GM12878 (cell line): ENCODE measurements at places on chromosomes 7 and 10.

DNA sequence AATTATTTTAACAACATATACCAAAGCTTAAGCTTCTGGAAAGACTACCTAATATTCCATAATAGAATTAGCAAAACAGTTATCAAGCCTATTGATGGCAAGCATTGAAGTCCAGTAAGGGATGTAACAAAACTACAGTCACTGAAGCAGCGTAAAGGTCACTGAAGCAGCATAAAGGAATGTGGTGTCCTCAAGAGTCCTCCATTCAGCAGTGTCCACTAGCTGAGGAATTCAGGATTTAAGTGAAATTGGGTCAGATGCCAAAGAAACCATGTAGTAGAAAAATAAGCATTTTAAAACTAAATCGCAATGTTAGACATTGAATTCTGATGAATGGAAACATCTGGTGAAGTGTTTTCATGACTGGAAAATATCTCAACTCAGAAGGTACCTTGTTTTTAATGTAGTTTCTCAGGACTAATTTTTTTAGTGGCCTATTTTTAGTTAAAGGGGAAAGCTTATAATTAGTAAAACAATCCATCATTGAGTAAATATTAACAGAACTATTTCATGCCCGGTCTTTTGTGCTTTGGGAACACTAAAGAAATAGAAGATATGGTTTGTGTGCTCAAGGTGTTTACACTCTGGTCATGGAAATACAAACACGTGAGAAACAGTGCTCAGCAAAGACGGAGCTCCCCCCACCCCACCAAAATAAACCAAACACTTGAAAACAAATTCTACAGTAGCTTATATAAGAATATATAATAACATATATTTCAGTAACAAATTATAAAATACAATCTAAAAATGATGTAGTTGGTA is 121.4 kb downstream of the CDK14 start:
- no peaks in the 10 kb centered on the region for H3K27me3 ChIP-seq
- DNase-seq = no peak
- no peak overlapping the region for H3K4me3 ChIP-seq
- H3K36me3 ChIP-seq = no peaks in the 10 kb centered on the region
- no peaks in the 10 kb centered on the region for H3K4me1 ChIP-seq

DNA sequence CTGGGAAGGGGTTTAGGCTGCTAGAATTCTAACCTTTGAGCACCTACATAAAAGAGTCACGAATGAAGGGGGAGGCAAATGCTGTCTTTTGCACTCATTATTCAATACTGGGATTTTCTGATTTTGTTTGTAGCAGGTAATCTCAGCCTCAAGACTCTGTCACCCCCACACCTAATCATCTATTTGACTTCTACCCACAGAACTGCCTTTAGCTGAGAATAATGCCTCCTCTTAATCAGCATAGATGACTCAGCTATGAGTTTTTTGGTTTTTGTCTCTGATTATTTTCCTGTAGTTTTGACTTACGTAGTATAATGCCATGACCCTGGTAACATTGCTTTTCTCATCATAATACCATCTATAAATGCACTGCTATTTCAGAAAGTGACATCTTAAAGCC is 42.7 kb upstream of the CACNB2 start:
- H3K4me1 ChIP-seq = no peaks in the 10 kb centered on the region
- no peaks in the 10 kb centered on the region for H3K36me3 ChIP-seq
- H3K27ac ChIP-seq = no peak overlapping the region
- H3K27me3 ChIP-seq = no peaks in the 10 kb centered on the region
- no peak for DNase-seq
- H3K4me3 ChIP-seq = no peak overlapping the region

DNA sequence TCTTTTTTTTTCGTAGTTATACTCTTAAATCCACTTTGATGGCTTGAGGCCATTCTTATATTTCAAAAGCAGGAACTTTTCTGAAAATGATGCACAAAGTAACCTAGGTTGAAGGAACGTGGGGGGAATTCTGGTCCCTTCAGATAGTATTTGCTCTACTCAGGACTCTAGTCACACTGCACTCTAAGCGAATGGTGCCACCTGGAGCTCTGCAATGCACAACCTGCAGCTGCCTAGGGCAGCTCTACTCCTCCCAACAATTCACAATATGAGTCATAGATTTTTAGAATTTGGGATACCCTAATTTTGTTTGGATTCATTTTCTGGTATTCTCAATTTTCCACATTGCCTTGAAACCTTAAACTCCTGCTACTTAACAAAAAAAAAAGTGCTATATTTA is 17.3 kb downstream of the SYPL1 start:
- no peaks in the 10 kb centered on the region for H3K27me3 ChIP-seq
- no peak overlapping the region for H3K27ac ChIP-seq
- no peak for DNase-seq
- peaks cover 21% of the 10 kb centered on the region for H3K4me1 ChIP-seq

DNA sequence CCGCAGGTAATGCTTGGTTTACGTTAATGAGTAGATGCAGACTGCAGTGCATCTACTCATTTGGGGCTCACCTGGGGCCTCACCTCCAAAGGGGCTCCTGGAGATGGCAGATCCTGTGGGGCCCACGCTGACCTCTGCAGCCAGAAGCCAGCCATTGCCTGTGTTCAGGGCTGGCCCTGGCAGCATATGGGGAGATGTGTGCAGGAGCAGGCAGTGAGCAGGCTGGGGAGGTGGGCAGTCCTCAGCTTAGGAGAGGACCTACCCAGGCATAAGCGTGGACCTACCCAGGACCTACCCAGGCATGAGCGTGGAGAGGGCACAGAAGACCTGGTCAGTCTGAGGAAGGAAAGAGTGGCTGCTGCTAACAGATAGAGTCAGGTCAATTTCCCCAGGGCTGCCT is 178.5 kb downstream of the PTPRN2 start:
- H3K36me3 ChIP-seq = no peaks in the 10 kb centered on the region
- no peaks in the 10 kb centered on the region for H3K4me1 ChIP-seq
- H3K27me3 ChIP-seq = no peaks in the 10 kb centered on the region
- H3K4me3 ChIP-seq = no peak overlapping the region
- no peak for DNase-seq

GRCh38 chr10:105070249-105070648 is 429.2 kb downstream of the SORCS3 start:
- no peaks in the 10 kb centered on the region for H3K4me1 ChIP-seq
- H3K27ac ChIP-seq = no peak overlapping the region
- no peak overlapping the region for H3K4me3 ChIP-seq
- no peaks in the 10 kb centered on the region for H3K36me3 ChIP-seq
- DNase-seq = no peak
- no peaks in the 10 kb centered on the region for H3K27me3 ChIP-seq

DNA sequence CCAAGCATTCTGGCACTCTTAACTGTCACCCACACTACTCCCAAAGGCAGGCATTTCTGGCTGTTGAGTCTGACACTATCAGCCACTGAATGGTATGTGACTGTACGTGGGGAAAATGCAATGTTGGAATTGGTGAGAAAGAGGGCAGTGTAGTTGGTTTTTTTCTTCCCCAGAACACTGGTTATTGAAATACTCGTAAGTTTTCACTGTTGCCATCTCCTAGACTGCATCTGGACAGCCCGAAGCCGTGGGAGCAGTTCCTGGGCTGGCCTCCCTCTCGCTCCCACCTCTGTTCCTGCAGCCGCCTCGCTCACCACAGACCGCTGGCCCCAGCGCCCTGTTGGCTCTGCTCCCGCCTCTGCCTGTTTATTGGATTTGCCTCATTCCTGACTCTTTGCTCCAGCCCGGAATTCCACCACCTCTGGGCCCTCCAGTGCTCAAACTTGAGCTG is 5.7 kb downstream of the PLCE1 start:
- H3K4me3 ChIP-seq = no peak overlapping the region
- H3K27me3 ChIP-seq = peaks cover 3% of the 10 kb centered on the region
- H3K4me1 ChIP-seq = no peaks in the 10 kb centered on the region
